Cortex of kidney (tissue), 1 donor: ENCODE measurements at places on chromosomes 5 and 9.

DNA sequence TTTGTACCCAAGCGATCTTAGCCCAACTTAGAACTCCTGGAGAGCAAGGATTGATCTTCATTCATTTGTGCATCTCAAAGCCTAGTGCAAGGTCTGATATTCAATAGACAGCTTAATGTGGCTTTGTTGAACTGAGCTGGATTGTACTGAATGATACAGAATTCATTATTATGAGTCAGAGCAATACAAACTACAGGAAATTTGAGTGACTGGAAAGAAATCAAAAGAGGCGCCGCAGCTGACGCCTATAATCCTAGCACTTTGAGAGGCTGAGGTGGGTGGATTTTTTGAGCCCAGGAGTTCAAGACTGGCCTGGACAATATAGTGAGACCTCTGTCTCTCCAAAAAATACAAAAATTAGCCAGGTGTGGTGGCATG is 58.6 kb downstream of the ENC1 start:
- no peak for DNase-seq

DNA sequence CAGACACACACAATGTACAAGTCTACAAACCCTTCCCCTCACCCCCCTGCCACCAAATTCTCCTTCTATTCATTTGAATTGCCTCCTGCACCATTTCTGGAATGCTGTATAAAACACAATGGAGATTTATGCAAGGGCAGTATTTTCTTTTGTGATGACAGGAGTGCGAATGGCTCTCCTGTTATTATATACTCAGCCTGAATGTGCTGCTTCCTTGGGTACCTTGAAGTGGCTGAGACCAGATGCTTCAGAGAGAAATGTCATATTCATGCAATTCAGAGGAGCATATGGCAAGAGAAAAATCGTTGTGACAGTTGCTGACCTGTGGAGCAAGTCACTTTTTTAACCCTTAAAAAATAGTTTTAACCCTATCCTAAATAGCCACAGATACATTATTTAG is 468.0 kb upstream of the WWC1 start:
- DNase-seq: no peak

DNA sequence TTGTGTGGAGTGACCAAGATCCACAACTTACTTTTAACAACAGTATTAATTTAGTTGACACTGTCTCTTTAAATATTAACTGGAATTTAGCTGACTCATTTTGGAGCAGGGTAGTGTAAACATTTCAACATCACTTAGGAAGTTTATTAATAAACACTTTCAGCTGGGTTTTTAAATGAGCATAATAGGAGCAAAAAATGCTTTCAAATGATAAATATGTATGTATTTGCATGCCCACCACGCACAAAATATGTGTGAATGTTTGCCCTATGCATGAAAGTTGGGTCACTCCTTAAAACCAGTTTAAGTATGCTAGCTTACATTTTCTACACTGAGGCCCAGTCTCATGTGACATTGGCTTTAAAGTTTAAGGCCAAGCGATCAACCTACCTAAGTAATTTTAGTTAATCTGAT is 2.9 kb downstream of the ZFAND5 start:
- DNase-seq: no peak

GRCh38 chr5:135456238-135457099 is 4.3 kb upstream of the TIFAB start:
- DNase-seq: no peak

GRCh38 chr5:34728236-34728635 is 72.1 kb downstream of the RAI14 start:
- no peak for DNase-seq

DNA sequence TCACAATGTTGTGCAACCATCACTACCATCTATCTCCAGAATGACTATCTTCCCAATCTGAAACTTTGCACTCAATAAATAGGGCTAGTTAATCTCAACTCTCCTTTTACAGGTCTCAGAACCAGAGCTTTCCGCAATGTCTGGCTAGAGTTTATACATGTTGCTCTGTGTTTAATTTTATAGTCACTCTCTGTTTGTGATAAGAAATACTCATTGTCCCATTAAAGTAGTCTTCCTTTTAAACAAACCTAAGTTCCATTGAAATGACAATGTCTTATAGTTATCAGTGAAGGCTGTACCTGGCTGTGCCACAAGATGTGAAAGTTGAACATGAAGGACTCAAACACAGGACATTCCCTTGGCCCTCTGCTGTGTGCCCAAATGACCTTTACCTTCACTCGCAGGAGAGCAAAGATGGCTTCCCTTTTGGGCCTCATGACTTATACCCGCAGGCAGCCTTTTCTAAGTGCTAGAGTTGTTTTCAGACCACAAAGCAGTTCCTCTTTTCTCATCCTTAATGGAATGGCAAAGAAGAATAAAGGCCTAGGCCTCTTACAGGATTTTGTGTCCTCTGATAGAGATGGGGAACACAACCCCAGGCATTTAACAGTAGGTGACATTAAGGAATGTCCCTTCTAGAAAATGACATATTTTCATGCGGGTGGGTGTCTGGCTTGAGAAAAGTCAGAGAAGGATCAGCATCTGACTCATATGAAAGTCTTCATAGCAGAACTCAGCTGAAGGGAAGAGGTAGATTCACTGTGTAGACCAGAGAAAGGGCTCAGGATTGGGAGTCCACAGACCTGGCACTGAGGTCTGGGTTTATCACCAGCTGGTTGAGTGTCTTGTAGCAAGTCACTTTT is 69.6 kb upstream of the ATP10B start:
- DNase-seq: no peak

GRCh38 chr9:108213511-108213910 is 642.3 kb downstream of the ACTL7B start:
- no peak for DNase-seq

GRCh38 chr5:43514471-43514815 is 505 bp downstream of the C5orf34 start:
- no peak for DNase-seq

- DNase-seq: no peak
Measured at GRCh38 chr9:123323196-123324013, 32.6 kb upstream of the CRB2 start.
